Inflammatory macrophage treated with lipopolysaccharide for 4 hours (primary cell): ENCODE measurements at places on chromosomes 16 and 17.

- no peak for DNase-seq
These were observed 7.4 kb downstream of the KIFC3 start for GRCh38 chr16:57794849-57795430.

- no peak for DNase-seq
These were observed 59.0 kb downstream of the ANKFY1 start for GRCh38 chr17:4204710-4205173.

GRCh38 chr16:73878611-73879010 is 418.0 kb upstream of the PSMD7 start:
- peak; percentile 10 for DNase-seq

- DNase-seq: peak; percentile 5
These were observed 680 bp downstream of the SKA2 start for GRCh38 chr17:59154292-59154720.

GRCh38 chr16:30622455-30623032 is 12.4 kb upstream of the ZNF689 start:
- no peak for DNase-seq

DNA sequence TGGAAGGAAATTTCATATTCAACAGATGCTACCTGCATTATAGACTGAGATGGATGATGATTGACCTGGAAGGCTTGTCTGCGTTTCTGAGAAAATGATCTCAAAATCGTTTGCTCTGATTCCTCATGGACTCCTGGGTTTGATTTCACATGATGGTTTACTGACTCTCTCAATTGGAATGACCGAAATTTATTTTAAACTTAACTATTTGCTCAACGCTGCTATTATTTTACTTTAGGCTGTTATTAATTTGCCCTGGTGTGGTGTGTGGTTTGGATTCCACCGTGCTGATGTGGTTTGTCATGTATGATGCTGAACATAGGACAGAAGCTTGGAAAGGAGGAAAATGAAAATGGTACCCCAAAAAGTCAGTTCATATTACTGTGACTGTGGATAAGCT is 37.3 kb upstream of the ELAC2 start:
- no peak for DNase-seq

- DNase-seq: no peak
These were observed 20.9 kb downstream of the UBE2O start for GRCh38 chr17:76432004-76432403.
